ENCODE measurements at places on chromosomes 6 and 20.
A peak's percentile ranks its signal among the peaks of the same experiment; 100 is the strongest.

GRCh38 chr6:2196079-2196679, 49.2 kb downstream of the GMDS start:
- peak; percentile 54 for DNase-seq

- DNase-seq = no peak
Observed at GRCh38 chr20:13305284-13305683, 84.2 kb downstream of the ISM1 start.

DNA sequence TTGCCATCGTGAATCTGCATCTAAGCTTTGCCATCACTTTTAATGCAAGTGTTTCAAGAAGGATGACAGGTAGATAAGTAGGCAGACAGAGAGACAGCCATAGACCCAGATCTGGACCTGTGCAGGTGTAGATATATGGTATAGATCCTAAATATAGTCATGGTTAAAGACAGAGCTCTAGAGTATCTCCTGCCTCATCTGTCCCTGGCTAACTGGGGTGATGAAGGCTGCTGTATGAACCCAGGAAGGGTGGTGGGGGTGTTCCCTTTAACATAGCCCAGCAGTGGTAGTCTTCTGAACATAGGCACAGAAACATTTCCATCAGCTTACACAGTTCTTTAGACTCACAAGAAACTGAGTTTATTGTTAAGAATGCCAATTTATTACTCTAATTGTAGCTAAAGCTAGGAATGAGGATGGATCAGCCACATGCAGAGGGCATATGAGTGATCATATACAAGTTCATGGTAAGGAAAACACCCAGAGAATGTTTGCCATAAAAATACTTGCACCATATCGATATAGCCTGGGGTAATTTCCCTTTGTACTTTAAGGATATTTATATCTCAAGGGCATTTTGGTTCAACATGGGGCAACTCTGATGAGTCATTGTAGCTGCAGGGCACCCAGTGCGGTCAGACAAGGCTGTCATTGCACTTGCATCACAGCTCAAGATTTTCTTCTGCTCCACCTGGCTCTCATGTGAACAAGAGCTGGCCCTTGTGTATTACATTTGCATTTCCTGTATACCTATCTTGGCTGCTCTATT, 587.2 kb downstream of the EPM2A start:
- peak; percentile 25 for DNase-seq

GRCh38 chr6:46605091-46605797, 47.4 kb downstream of the CYP39A1 start:
- DNase-seq = no peak

DNA sequence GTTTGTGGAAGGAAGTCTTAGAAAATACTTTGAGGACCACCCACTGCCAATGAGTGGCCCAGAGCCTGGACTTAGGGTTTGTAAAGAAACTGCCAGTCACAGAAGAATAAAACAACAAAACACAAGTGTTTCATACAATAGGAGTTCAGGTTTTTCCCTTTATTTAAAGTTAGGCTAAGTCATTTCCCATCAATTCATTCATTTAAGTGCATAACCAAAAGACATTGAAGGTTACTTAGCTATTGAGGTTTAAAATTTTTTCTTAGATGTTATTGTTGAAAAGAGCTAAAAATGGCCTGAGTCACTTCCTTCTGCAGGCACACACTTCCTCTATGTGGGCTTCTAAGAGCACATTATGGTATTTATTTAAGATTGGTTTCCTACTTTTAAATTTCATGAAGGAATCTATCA, 54.2 kb downstream of the ARMC2 start:
- DNase-seq = no peak

- no peak for DNase-seq
Observed at GRCh38 chr6:30067460-30068139, 602 bp downstream of the PPP1R11 start.

GRCh38 chr6:125844989-125845388, 54.2 kb downstream of the NCOA7 start:
- DNase-seq = no peak

DNA sequence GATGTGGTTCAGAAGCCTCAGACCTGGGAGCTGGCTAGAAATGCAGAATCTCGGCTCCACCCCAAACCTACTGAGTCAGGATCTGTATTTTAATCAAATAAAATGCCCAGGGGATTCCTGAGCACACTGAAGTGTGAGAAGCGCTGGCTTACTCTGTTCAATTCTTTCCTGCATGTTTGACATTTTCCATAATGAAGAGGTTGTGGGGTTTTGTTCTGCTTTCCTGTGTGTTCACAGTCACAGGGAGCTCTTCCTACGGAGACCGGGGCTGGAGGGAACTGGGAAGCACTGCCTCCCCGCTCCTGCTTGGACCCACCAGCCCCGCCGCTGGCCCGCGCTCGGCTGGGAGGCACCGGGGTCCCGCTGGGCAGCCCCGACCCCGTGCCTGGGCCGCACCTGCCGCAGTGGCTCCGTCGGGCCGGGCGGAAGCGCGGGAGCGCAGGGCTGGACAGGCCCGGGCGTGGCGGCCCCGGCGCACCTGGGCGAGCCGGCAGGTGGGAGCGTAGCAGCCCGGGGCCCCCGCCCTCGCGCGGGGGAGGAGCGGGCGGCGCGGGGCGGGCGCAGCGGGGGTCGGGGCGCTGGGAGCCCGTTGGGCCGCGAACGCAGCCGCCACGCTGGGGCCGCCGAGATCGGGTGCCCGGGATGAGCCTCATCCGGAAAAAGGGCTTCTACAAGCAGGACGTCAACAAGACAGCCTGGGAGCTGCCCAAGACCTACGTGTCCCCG, at the start of gene MAPK13:
Gene MAPK13, plus strand, starts transcription at position 573 of the 726 bp plus-strand sequence. Its CDS starts 70 bp downstream, at position 643.
- DNase-seq = peak; percentile 41

GRCh38 chr20:22698259-22698842, 114.0 kb upstream of the FOXA2 start:
- DNase-seq = no peak

- DNase-seq = no peak
Observed at GRCh38 chr20:40849456-40849855, 160.4 kb upstream of the MAFB start.

GRCh38 chr6:70849348-70850069, 107.4 kb downstream of the B3GAT2 start:
- DNase-seq = no peak

DNA sequence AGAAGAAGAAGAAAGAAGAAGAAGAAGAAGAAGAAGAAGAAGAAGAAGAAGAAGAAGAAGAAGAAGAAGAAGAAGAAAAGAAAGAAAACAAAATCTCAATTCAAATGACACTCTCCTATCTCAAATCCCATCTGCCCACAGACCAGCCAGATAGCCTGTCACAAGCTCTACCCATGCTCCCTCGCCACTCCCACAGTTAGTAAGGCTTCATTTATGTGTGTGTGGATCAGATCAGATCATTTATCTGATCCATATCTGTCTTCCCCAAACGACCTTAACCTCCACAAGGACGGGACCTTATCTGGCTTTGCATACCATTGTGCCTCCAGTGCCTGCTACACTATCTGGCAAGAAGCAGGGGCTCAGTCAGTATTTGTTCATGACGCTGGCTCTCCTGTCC, 81.9 kb upstream of the RREB1 start:
- DNase-seq = no peak

DNA sequence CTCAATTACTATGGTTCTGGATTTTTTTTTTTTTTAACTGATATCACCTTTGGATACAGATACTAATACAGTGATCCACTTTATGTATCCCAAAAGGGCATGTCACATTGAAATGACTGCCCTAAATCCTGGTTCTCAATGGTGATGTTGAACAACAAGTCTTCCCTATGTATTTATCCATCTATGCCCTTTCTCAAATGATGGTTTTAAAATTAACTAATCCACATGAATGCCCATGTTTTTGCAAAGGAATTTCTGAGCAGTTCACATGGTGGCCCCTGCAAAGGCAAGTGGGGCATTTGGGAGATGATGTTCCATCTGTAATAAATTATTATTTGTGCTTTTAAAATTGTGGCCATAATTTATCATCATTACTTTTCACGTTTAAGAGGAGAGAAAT, 2.7 kb downstream of the ADGRB3 start:
- no peak for DNase-seq

- no peak for DNase-seq
Observed at GRCh38 chr20:35627121-35627520, 11.5 kb downstream of the SPAG4 start.

GRCh38 chr6:82612475-82613039, 248.9 kb downstream of the TPBG start:
- DNase-seq = no peak

DNA sequence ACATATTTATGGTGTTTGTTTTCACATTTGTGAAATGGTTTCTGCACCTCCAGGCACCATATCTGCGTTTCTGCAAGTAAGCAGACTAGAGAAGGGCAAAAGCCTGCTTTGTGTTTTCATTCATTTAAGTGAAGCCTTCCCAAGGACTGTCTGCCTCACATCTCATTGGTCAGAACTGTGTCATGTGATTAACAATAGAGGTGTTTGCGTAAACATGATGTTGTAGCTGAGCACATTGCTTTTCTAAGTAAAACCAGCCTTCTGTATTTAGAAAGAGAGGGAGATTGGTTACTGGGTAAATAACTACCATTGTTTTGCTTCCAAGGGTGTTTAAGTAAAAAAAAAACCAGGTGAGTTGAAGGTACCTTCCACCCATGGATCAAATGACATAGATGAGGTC, 39.7 kb downstream of the SH3BGRL2 start:
- DNase-seq = no peak

DNA sequence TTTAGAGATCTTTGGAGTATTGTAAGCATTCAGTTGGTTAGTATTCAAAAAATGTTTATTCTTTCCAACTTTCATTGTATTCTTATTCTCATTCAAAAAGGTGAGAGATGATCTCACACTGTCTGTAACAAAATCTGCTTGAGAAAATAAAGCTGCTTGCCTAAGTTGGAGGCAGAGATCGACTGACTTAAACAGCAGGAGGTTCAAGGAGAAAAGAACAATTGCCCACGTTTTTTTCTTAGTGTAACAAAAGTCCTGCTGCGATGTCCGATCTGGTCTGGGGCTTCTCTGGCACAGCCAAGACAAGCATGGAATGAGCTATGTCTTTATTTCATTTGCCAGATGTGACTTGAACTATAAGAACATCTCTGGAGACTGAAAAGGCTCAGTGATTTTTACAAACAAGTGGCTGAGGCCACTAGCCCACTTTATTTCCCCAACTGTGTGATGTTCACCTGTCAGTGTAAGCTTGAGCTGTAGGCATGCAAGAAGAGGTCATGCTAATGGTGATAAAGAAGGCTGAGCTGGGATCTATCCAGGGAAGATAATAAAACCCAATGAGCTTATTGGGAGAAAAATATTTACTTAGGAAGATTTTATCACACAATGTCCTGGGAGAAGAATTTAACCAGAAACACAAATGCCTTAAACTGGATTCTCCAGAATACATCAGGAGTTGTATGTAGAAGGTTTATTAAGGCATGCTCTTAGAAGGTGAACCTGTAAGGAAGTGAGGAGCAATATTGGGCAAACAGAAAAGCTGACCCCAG, 580.1 kb upstream of the BTBD3 start:
- DNase-seq = no peak

GRCh38 chr6:4943716-4944115, 60.1 kb downstream of the RPP40 start:
- no peak for DNase-seq

DNA sequence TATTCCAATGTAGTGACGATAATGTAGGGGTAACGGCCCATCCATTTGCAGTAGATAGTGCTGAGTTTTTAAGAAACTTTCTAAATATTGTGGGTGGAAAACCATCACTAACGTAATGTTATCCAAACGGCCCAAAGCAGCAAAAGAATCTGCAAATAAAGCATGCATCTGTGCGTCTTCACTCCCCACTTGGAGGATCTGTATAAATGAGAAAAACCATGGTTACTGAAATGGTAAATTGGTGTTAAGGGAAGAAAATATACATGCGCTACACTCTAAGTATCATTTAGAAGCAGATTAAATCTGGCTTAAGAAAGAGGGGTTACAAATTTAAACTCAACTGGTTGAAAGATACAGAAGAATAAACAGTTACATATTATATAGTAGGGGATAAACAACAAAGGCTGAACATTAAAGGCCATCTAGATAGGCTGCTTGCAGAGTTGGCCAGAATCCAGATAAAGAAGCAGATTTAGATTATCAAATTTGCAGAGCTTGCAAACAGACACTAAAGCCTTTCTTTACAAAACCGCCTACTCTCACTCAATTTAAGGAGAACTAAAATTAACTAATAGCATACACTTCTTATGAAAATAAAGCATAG, 93.3 kb downstream of the SESN1 start:
- DNase-seq = no peak

- DNase-seq = no peak
Observed at GRCh38 chr20:52303281-52303950, 111.8 kb upstream of the ZFP64 start.

- DNase-seq = no peak
Observed at GRCh38 chr6:69933239-69933638, 66.9 kb downstream of the COL19A1 start.

DNA sequence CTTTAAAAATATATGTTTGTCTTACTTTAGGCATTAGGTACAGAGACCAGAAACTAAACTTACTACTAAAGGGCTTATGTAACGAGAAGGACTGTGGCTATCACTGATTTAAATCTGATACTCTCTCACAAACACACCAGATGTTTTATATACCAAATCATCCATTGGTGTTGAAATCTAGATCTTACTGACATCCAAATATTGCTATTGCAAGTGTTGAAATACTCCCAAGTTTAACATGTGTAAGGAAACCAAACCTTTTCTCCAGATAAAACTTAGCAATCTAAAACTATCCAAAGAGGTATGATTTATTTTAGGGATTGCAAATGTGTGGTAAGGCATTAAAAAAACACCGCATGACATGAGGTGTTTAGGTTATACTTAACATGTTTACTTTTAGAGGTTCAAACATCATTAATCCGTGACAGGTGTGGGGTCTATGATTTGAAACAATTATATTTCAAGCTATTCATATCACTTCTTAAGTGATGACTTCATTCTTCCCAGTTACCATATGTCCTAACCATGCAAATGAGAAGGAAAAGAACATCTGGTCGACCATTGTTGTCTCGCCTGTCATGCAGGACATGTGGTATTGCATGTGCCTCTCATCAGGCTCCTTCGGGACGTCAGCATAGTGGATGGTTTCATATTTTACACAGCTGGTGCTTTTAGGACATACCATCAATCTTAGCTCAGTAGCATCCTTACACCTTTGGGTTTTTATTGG, 168.3 kb upstream of the SPACA1 start:
- no peak for DNase-seq

Data from GM03348 (cell line).